ENCODE measurements at places on chromosomes 2 and 18.

GRCh38 chr18:29556070-29556469 lies 1379.1 kb upstream of the CDH2 start:
- DNase-seq = no peak

- DNase-seq = peak; percentile 100
These were observed 62.0 kb upstream of the SLC35F5 start for GRCh38 chr2:113818382-113818951.

- DNase-seq = no peak
These were observed 59.5 kb downstream of the LPIN1 start for GRCh38 chr2:11805920-11806319.

DNA sequence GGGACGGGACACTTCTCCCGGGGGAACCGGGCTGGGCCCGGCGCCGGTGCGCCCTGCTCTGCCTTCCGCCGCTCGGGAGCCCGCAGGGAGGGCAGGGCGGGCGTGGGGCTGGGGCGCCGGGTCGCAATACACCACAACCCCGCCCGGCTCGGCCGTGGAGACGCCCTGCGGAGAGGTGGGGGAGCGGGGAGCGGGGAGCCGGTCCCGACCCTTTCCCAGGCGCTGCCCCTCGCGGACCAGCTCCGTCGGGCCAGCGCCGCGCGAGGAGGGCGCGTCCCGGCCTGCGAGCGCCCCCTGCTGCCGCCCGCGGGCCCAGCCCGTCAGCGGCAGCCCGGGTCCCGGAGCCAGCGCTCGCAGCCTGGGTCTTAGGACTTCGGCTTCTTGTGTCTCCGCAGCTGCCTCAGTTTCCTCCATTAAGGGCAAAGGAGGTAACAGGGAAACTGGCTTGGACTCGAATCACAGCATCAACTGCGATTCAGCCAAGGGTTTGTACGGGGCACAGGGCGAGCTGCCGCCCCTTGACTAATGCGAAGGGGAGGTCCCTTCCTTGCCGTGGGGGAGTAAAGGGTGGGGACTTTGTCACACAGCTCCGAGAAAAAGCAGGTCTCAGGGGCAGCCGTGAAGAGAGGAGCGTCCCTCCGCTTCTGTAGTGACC lies 635 bp upstream of the ADRA2B start:
- DNase-seq = peak; percentile 54

- DNase-seq = no peak
These were observed 35.0 kb upstream of the DOK6 start for GRCh38 chr18:69365658-69366057.

GRCh38 chr2:7377916-7378569 lies 460.8 kb downstream of the RNF144A start:
- DNase-seq = peak; percentile 49

DNA sequence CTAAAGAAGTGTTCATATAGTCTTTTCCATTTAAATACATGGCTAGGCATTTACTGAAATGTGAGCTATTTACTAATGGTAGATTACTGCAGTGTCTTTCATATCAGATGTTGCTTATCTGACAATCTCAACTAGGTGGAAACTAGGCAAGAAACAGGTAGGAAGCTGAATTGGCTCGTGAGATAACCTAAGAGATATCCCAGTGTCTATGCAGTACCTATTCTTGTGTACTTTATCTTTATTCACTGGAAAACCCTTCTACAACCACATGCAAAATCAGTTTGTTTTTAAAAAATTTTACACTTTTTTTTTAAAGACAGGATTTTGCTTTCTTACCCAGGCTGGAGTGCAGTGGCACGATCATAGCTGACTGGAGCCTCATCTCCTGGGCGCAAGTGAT lies 63.8 kb downstream of the PLCL1 start:
- no peak for DNase-seq

- DNase-seq = peak; percentile 16
These were observed 97.9 kb upstream of the GPR45 start for GRCh38 chr2:105143467-105144151.

GRCh38 chr2:178796079-178796677 lies 11.0 kb downstream of the TTN start:
- peak; percentile 44 for DNase-seq

GRCh38 chr2:202317080-202317857 lies 51.7 kb downstream of the NOP58 start:
- DNase-seq = peak; percentile 80

- no peak for DNase-seq
These were observed 138.1 kb downstream of the DNAH6 start for GRCh38 chr2:84654414-84654813.

GRCh38 chr18:71583252-71583651 lies 960.9 kb downstream of the CBLN2 start:
- DNase-seq = no peak

GRCh38 chr2:203743441-203743981 lies 37.1 kb downstream of the CD28 start:
- no peak for DNase-seq

DNA sequence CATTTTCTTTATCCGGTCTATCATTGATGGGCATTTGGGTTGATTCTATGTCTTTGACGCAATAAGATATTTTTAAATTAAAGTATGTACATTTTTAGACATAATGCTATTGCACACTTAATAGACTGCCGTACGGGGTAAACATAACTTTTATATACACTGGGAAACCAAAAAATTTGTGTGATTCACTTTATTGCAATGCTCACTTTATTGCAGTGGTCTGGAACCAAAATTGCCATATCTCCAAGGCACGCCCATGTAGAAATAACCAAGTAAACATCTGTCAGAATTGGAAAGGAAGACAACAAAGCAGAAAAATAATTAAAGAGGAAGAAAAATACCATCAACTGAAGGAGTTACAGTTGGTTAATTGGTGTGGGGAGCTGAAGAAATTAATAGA lies 205.8 kb upstream of the CTAGE1 start:
- no peak for DNase-seq

GRCh38 chr2:193581807-193582206 lies 1387.1 kb upstream of the TMEFF2 start:
- peak; percentile 1 for DNase-seq

- DNase-seq = no peak
These were observed 96.8 kb downstream of the MSH2 start for GRCh38 chr2:47499621-47500309.

- DNase-seq = no peak
These were observed 136.8 kb downstream of the CAMKMT start for GRCh38 chr2:44498551-44498950.

GRCh38 chr2:25388491-25388890 lies 46.8 kb upstream of the DNMT3A start:
- no peak for DNase-seq

GRCh38 chr18:29377346-29377745 lies 1200.4 kb upstream of the CDH2 start:
- no peak for DNase-seq

DNA sequence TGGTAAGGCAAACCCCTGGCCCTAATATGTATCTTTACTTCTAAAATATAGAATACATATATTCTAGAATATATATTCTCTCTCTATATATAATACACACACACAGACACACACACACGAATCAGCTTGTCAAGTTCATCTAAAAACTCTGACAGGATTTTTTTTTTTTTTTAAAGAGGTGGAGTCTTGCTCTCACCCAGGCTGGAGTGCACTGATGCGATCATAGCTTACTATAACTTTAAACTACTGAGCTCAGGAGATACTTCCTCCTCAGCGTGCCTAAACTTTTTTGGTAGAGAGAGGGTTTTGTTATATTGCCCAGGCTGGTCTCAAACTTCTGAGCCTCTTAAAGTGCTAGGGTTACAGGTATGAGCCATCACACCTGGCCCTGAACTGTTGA lies 45.2 kb downstream of the DOK1 start:
- DNase-seq = no peak

Data from kidney tubule cell (primary cell).